ENCODE measurements at places on chromosomes 4 and X. TPM values are rescaled to one million over a fixed set of nuclear protein-coding genes. Genes with fewer than 3 reads are reported as not detected.

MAGEE2 gene
- total RNA-seq, result not detected

SAT1 gene
- 284 TPM for total RNA-seq

GPR82 gene
- not detected for total RNA-seq

CLIC2 gene
- 6.2 TPM for total RNA-seq

AMOT gene
- 3.9 TPM for total RNA-seq

PRSS12 gene
- total RNA-seq, result 21.4 TPM

ASMTL gene
- 12.9 TPM for total RNA-seq

ERAS gene
- not detected for total RNA-seq

CORIN gene
- total RNA-seq, result 1.00 TPM

All from uterine smooth muscle cell (primary cell).